ENCODE measurements at places on chromosomes 12 and 14.

- DNase-seq, result no peak
Observed at GRCh38 chr14:23601845-23602180, 23.2 kb upstream of the JPH4 start.

DNA sequence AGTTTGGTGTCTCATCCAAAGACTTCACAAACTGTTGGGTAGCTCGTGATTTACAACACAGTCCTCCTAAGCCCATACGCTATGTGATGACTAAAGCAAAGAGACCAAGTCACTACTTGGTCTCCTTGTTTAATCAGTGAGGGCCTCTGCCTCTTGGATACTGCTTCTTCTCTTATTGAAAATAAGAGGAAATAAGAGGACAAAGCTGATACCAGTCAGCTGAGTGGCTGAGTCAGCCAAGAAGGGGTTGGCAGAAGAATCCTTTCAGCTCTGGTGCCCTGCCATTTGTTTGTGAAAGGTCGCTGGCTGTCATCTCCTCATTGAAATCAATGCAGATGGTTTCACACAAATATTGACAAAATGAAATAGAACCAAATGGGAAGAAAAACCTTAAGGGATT, 67.5 kb upstream of the SLC35F4 start:
- no peak for DNase-seq

GRCh38 chr12:84756961-84757360, 155.6 kb downstream of the SLC6A15 start:
- DNase-seq, result no peak

DNA sequence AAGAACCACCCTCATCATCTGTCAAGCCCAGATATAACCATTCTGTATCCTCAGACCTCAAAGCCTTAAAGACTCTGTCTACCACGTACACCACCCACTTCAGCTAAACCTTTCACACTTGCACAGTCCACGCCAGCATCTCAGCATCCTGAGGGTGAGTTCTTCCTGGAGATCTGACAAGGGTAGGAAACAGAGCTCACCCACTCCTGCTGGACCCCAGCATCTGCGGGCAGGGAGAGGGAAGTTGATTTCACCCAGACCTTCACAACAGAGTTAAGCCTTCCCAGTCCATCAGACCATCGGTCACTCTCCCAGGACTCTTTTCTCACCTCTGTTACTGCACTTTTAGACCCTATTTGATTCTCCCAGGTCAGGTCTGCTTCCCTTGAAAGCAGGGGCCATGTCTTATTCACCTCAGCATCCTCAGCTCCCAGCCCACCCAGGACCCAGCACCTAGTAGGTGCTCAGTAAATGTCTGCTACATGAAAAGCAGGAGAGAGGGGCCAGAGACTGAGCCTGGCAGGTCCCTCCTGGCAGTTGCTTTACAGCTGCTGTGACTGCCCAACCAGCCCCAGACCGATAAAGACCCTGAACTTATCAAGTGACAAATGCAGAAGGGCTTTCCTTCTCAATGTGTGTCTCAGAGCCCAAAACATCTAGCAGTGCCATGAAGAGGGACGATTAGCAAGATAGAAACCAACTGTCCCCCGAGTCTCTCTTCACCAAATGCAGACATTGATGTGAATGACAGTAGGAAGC, 34.1 kb downstream of the ANO2 start:
- no peak for DNase-seq

GRCh38 chr12:97640826-97641225, 178.2 kb downstream of the RMST start:
- no peak for DNase-seq

DNA sequence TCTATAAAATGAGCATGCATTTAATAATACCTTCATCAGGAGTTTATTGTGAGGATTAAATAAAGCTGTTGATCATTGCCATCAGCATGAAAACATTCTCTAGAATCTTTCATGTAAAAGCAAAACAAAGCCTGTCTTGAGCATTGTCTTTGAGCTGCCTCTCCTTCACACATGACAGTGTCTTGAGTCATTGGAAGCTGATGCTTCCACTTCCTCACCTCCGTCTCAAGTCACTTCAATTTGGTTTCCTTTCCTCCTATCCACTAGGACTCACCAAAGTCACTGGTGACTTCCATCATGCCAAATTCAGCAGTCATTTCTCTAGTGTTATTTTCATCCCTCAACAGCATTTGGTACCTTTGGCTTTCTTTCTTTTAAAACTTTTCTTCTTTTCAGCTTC, 31.6 kb upstream of the MYBPC1 start:
- DNase-seq, result no peak

GRCh38 chr14:85911044-85911443, 381.1 kb downstream of the FLRT2 start:
- no peak for DNase-seq

GRCh38 chr14:49092345-49092744, 493.8 kb downstream of the RPS29 start:
- DNase-seq, result no peak

DNA sequence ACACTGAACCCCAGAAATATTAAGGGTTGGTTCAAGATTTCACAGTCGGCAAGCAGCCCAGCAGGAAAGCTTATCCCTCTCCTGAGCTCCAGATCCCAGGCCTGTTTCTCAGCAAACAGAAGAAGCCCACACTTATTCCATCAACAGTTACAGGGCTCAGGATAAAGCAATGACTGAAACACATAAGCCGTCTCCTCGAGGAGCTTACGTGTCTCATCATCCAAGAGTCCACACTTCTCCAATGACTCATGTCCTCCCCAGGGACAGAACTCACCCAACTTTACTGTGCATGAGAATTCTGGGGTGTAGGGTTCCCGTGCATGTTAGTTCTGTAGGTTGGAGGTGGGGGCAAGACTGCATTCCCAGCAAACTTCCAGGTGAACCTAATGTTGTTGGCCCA, 31.2 kb downstream of the GSC start:
- no peak for DNase-seq

DNA sequence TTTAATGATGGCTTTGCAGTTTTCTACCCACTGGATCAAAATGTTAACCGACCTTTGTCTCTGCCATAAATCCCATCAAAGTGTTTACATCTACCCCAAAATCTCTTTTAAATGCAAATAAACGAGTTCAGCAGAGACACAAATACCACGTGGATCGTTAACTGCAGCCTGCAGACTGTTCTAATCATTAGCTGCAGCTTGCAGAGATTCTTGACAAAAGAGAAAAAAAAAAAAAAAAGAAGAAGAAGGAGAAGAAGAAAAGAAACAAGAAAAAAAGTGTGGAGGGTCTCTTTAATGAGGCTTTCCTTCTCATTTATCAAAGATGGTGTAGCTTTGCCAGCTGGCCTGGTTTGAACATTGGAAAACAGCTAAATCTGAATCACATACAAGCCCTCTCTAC, 275.7 kb downstream of the NEDD1 start:
- no peak for DNase-seq

GRCh38 chr12:48986720-48987291, 8.7 kb downstream of the WNT1 start:
- DNase-seq, result no peak

DNA sequence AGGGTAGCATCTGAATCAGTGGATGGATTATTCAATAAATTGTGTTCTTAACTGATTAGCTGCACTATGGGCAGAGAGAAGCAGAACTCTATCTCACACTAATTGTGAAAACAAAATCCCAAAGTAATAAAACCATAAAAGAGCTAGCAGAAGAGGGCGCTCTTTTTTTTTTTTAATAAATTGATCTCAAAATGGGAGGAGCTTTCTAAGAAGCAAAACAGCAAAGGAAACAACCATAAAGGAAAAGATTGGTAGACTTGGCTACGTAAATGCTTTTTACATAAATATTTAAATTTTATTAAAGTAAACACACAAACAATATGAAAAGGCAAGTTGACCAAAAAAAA, 1.5 kb upstream of the TM7SF3 start:
- DNase-seq, result no peak

DNA sequence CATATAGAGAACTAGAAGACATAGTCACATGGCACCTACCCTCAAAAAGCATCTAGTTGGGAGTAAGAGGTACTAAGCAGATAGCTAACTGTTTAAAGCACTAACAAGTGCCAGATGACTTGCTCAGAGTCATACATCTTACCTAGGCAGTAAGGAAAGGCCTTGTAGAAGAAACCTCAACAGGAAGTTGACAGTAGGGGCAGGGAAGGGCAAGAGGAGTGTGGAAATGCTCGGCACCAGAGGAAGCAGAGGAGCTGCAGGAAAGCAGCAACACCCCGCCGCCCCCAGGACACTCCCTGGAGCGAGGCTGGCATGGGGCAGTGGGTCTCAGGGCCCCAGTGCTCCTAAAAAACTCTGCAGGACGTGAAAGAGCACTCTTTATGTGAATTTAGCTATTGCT, 92.9 kb downstream of the PPP2R5C start:
- DNase-seq, result no peak

DNA sequence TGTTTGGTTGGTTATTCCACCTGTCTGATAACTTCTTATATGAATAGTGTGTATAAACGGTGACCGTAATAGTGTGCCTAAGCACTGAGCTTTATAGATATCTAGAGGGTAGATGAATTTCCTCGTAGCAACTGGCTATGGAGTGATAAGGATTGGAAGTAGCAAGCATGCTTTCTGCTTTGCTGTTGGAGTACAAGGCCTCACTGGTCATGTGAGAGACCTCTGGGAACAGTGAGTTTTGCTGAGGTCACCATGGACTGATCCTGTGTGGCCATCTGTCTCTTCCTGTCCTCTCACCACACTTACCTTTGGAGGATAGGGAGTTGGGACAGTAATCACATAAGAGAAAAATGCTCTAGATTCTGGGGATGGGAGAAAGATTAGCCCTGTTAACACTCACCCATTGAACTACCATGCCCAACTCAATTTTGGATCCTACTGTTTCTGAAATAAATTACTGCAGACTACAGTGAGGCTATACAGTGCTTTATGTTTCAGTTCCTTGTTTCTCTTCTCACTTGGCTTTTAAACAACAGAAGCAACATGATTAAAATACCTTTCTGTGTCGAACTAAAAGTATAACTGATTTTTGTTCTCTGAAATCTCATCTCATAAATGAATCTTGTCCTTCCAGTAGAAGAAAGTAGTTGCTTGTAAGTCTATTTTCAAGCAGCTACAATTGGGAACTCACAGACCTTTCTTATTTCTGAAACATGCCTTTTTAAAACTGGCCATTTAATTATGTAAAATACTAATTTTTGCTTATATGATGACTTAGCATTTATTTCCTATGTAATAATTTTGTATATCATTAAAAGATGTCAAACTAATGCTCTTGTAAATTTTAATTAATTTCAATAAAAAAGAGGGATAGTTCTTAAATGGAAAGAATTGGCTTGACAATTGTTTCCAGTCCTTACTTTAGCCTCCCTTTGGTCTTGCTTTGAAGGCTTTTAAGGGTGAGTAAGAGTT, 8.3 kb downstream of the TMX1 start:
- no peak for DNase-seq

DNA sequence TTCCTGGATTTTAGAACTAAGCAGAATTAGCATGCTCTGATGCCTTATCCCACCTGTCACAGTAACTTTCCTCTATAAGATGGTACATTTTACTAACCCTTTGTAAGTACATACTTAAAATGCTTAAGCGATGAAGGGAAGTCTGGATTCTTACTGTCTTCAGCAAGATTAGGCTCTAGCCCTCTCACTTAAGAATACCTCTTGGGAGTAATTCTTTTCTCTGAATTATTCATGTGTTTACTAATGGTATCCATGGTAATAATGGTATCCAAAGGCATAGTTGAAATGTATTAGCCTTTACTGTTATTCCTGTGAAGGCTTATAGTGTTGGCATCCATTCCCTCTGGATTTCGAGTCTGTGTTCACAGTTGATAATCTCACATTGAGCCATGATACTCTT, 176.9 kb downstream of the MON2 start:
- no peak for DNase-seq

DNA sequence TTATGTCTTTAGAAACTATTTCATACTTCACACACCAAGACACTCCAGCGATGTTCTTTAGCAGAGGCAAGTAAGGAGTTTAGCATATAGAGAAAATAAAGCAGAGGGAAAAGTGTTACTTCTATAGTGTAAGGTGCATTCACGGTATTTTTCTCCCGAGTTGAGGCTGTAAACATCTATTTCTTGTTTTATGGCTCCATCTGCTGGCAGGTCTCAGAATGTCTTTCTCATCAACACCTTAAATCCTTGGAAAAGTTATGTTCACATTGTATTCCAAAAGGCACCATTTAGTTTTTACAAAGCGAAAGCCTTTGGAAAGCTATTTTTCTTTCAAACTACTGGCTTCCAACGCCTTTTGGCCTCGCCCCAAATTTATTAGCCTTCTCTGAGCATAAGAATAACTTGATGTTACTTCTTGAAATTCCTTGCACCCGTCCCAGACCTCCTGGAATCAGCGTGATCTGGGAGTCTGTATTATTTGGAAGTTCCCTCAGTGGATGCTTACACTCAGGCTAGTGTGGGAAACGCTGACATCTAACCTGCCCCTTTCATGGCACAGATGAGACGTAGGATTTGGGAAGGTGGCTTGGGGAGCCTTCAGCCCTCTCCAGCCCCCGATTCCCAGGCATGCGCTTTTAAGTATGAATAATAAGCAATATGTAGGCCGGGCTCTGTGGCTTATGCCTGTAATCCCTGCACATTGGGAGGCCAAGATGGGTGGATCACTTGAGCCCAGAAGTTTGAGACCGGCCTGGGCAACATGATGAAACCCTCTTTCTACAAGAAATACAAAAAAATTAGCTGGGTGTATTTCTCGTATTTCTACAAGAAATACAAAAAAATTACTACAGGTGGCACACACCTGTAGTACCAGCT, 1.9 kb upstream of the PIWIL1 start:
- DNase-seq, result no peak

GRCh38 chr12:75476071-75476470, 4.5 kb upstream of the GLIPR1 start:
- no peak for DNase-seq

DNA sequence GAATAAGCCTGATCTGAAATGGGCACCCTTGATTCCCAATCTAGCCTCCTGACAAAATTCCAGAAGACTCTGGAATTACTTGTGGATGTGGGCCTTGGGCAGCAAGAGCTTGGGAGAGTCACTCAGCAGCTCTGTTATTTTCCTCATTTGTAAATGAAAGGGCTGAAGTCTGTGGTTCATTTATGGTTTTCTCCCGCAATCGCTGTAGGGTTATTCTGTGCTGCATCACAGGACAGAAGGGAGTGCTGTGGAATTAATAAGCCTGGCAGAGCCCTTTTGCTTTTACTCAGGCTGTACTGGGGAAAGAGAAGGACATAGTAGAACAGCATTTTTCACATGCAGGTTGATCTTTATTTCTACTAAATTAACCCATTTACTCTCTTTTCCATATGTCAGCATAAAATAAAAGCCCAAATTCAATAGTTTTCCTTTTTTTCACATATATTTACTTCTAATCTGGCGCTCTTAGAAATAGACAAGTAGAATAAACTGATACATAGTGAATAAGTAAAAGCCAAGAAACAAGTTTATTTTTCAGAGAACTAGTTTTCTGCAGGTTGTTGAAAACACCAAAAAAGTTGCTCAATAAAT, 49.2 kb downstream of the DUSP16 start:
- no peak for DNase-seq

GRCh38 chr14:100603341-100604120, 16.3 kb upstream of the BEGAIN start:
- no peak for DNase-seq

- DNase-seq, result no peak
Observed at GRCh38 chr14:72664651-72665050, 229.2 kb downstream of the DPF3 start.

GRCh38 chr14:35963209-35963608, 137.1 kb downstream of the BRMS1L start:
- DNase-seq, result no peak

GRCh38 chr12:57048423-57049118, 1.4 kb downstream of the MYO1A start:
- no peak for DNase-seq

GRCh38 chr12:100141666-100141997, 1.0 kb downstream of the BLTP3B start:
- no peak for DNase-seq
